Activated T-helper 1 cell treated with anti-CD3 and anti-CD28 coated beads, Interleukin-2, amount 50 U/mL, for 16 hours (primary cell): ENCODE measurements at places on chromosomes 11 and 22.

GRCh38 chr11:58286249-58286648 is 18.2 kb upstream of the OR10W1 start:
- no peak for DNase-seq

GRCh38 chr11:12822392-12823022 is 148.3 kb downstream of the TEAD1 start:
- DNase-seq, result no peak

GRCh38 chr11:101944923-101945322 is 28.6 kb upstream of the ANGPTL5 start:
- DNase-seq, result no peak

- no peak for DNase-seq
Measured at GRCh38 chr11:115135936-115136335, 368.3 kb downstream of the CADM1 start.

DNA sequence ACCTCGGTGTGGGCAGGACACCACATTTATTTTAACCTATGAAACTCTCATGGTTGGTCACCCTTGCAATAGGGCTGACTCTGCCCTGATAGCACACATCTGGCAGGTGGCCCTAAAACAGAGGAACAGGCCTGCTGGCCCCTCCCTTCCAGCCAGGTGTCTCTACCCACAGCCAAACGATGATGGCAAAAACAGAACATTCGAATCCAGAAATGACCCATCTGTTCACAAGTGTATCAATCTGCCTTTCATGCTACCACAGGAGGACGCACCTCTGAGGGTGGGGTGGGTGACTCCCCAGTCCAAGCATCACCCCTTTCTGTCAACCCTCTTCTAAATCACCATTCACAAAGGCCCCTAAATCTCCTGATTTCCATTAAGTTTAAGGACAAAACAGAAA is 118.1 kb downstream of the ETS1 start:
- DNase-seq, result no peak

GRCh38 chr11:115145324-115145723 is 358.9 kb downstream of the CADM1 start:
- no peak for DNase-seq

GRCh38 chr11:112163875-112164685 is at the start of gene IL18:
TSS of gene IL18 (minus strand) at chr11:112164094. CDS start at chr11:112155053, 9,041 bp downstream.
- DNase-seq, result no peak

- no peak for DNase-seq
Measured at GRCh38 chr11:128705124-128705920, 11.4 kb downstream of the FLI1 start.

GRCh38 chr11:58179648-58180047 is 9.2 kb upstream of the OR9Q2 start:
- no peak for DNase-seq

DNA sequence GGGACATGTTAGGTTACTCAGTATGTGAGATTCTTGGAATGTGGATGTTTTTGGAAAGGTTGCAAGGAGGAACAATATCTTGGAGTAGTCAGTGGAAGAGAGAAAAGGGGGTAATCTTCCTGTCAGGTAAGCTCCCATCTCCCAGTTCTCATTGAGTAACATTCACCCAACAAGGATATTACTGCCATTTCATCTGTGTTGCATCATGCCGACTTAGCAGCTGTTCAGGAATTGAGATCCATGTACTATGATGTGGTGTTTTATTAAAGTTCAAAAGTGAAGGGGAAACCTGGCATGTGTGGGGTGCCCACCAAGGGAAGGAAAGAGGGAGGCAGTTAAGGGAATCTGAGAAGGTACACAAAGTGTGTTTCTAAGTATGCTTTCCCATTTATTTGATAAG is 58.4 kb upstream of the RASSF10 start:
- DNase-seq, result no peak

DNA sequence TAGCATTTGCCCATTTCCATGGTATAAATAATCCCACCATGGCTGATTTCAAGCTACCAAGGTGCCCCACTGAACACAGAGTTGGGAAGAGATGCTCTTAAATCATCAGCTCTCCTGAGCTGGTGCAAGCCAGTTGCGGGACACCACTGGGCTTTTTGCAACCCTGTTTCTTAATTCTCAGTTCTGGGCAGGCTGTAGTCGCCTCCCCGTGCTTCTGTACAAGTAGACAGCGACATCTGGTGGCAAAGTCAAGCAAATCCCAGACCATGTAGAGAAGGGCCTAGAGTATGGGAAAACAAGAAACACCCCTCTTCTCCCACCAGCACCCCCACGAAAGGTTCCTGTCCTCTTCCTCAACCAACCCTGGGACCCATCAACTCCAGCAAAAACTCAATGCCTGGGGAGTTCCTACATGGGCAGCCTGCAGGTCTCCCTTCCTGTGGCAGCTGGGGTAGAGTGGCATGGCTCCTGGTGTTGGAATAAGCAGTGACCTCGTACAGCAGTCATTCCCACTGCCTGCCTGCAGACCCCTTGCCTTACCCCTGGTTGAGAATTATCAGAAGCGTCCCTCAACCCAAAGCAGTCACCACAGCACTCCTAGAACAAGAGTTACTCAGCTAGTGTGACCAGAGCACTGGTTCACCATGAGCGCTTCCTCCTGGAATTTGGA is 68.4 kb downstream of the IGLL5 start:
- DNase-seq, result peak; percentile 44

- DNase-seq, result no peak
Measured at GRCh38 chr11:95565724-95566141, 223.8 kb downstream of the FAM76B start.

- DNase-seq, result no peak
Measured at GRCh38 chr11:19320827-19321226, 80.1 kb upstream of the E2F8 start.

DNA sequence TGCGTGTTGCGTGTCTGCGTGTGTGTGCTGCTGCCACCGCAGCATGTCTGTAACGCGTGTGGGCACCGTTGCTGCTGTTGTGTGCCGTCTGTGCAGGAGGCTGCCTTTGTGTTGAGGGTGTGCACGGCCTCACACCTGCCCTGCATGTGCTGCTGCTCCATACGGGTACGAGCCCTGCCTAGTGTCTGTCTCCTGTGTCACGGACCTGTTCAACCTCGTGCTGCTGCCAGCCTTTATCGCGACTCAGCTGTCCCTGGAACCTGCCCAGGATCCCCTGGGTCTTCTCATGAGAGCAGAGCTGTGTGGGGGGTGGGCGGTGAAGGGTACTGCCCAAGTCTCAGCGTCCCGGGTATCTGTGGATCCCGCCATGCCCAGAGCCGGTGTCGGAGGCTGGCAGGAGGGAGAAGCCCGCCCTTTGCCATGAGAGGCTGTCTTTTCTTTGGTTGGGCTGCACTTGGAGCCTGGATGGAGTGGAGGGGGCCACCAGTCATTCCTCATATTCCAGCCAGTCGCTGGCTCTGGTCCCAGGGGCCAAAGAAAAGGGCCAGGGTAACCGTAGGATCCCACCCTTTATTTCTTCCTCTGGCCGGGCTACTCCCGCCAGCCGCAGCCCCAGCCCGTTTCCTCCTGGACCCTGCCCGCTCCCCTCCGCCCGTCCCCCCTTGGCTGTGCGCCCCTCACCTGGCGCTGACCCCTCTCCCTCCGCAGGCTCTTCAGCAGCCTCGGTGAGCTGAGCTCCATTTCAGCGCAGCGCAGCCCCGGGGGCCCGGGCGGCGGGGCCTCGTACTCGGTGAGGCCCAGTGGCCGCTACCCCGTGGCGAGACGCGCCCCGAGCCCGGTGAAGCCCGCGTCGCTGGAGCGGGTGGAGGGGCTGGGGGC is 7.8 kb upstream of the ACR start:
- DNase-seq, result no peak

GRCh38 chr11:92628401-92629292 is 340.8 kb upstream of the MTNR1B start:
- no peak for DNase-seq

GRCh38 chr22:17131686-17132085 is 10.5 kb upstream of the TMEM121B start:
- DNase-seq, result no peak

DNA sequence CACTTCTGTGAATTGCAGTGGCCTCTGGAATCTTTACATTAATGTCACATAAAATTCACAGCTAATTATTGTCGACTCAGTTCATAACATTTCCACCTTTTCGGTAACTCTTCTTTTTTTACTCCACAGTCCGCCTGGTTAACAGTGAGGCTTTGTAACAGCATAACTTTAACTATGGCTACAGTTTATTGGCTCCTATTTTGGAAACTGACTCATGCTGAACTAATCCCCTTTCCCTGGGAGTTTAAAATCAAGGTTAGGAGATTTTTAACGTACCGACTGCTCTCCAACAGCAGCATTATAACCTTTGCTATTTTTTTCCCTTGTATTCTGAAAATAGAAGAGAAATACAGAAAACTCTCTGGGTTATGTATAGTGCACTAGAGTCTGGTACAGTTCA is 3.2 kb upstream of the POGLUT3 start:
- no peak for DNase-seq

DNA sequence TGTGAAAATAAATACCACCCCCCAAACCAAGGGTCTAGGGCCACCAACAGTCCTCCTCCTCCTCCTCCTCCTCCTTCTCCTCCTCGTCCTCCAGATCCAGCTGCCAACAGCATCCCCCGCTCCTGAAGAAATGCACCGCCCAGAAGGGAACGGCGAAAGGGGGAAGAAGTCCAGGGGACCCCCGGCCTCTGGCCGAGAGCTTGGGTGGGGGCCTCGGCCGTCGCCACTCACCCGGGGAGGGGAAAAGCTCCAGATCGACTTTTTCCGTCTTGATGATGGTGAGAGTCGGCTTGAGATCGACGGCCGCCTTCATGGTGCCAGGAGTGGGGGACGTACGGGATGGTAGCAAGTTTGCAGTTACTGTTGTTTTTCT is 65.7 kb downstream of the ETS1 start:
- DNase-seq, result no peak

DNA sequence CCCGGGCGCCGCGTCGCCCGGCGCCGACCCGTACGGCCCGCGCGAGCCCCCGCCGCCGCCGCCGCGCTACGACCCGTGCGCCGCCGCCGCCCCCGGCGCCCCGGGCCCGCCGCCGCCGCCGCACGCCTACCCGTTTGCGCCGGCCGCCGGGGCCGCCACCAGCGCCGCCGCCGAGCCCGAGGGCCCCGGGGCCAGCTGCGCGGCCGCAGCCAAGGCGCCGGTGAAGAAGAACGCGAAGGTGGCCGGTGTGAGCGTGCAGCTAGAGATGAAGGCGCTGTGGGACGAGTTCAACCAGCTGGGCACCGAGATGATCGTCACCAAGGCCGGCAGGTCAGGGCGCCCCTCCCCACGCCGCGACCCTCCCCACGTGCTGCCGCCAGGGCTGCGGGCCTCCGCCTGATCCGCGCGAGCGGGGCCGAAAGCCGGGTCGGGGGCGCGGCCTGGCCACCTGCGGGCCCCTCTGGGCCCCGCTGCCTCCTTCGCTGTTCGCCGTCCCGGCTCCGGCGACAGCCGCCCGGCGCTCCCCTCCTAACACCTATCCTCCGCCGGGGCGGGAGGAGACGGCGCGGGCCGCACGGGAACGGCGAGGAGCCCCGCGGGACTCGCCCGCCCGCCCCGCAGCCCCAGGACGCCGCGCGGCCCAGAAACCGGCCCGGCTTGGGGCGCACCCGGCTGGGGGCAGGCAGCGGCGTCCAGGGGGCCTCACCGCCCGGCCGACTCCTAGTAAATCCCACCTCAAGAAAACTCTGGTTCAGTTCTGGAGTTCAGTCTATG is 560 bp downstream of the TBX1 start:
- DNase-seq, result no peak

GRCh38 chr11:47235163-47235562 is 13.5 kb downstream of the ACP2 start:
- no peak for DNase-seq

DNA sequence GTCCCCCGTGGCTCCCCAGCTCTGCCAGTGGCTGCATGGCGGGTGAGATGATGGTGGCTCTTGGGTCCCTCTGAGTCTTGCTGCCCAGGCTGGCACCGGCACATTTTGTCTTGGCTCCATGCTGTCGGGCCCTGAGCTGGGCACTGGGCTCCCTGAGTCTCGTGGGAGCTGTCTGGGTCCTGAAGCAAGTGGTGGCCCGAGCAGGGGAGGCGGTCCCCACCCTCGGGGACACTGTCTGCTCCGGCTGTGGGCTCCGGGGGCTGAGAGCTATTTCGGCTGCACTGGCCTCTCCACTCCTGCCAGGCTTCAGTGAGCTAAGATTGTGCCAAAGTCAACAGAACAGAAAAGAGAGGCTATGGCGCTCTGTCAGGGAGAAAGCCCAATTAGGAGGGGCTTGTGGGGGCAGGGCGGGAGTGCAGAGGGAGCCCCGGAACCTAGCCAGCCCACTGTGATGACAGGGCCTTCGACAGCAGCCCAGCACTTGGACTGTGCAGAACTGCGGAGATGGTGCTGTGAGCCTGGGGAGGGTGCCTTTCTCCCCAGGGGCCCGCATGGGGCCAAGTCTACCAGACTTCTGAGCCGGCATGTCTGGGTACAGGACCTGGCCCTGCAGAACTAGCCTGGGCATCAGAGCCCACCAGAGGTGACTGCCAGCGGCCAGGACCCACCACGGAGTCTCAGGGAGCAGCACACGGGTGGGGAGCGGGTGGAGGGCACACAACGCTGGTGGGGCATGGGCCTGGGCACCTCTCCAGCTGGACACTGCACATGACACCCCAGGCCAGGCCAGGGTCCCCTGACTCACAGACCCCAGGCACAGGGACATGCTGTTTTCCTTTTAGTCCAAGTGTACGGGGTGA is 38.0 kb downstream of the RTN4R start:
- no peak for DNase-seq

GRCh38 chr11:104352036-104352435 is 188.1 kb upstream of the PDGFD start:
- DNase-seq, result no peak

- no peak for DNase-seq
Measured at GRCh38 chr11:27722117-27722952, 22.1 kb upstream of the BDNF start.

GRCh38 chr11:130740819-130741218 is 175.5 kb downstream of the SNX19 start:
- no peak for DNase-seq
